ENCODE measurements at places on chromosomes 4 and X.
A peak's percentile ranks its signal among the peaks of the same experiment; 100 is the strongest.

GRCh38 chrX:112645774-112646173, 34.0 kb downstream of the LHFPL1 start:
- no peak for DNase-seq

DNA sequence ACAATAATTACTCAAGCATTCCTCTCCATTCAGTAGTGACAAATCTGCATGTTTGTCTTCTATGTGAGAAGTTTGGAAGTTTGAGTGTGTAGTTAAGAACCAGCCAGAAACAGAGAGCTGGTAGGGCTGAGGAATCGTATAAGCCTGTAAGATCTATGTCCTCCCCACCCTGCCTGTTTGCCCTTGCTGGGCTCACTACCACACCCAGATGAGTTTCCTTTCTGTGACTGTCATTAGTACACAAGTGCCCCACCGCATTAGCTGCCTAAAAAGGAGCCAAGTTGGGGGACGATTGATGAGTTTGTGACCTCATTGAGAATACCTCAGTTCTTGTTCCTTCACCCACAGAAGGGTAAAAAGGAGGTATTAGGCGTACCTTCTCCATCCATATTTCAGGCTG, 28.3 kb downstream of the DOCK11 start:
- no peak for DNase-seq

DNA sequence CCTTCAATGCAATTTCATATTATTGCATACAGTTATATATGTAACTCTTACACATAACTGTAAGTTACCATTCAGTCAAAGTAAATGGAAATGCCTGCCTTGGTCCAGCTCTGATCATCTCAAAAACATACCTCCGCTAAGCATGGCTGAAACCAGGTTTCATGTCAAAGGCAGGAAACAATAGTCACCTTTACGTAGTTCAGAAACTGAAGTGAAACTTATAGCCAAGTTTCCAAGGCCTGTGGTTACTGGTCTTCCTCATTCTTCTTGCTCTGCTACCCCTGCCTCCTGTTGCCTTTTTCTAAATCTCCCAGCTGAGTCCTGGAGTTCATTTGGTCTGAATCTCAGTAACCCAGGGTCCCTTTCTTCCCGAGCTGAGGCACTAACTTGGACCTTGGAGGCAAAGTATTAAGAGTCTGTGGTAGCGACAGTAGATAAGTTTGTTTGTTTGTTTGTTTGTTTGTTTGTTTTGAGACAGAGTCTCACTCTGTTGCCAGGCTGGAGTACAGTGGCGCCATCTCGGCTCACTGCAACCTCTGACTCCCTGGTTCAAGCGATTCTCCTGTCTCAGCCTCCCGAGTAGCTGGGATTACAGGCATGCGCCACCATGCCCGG, 30.8 kb downstream of the DAPP1 start:
- no peak for DNase-seq

DNA sequence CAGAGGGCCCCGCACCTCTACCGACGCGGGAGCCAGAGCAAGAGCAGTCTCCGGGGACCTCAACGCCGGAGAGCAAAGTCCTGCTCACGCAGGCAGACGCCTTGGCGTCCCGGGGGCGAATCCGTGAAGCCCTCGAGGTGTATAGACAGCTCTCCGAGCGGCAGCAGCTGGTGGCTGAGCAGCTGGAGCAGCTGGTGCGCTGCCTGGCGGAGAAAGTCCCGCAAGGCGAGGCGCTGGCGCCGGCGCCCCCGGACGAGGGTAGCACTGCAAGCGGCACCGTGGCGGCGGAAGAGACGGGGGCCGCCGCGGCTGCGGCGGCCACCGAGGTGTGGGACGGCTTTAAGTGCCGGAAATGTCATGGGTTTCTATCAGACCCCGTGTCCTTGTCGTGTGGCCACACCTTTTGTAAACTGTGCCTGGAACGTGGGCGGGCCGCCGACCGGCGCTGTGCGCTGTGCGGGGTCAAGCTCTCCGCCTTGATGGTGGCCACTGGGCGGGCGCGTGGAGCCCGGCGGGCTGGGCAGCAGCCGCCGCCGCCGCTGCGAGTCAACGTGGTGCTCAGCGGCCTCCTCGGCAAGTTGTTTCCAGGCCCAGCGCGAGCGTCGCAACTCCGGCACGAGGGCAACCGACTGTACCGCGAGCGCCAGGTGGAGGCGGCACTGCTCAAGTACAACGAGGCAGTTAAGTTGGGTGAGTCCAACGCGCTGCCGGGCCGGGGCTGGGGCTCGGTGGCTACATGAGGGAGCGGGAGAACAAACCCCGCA, 672 bp downstream of the LONRF3 start:
- peak; percentile 10 for DNase-seq

DNA sequence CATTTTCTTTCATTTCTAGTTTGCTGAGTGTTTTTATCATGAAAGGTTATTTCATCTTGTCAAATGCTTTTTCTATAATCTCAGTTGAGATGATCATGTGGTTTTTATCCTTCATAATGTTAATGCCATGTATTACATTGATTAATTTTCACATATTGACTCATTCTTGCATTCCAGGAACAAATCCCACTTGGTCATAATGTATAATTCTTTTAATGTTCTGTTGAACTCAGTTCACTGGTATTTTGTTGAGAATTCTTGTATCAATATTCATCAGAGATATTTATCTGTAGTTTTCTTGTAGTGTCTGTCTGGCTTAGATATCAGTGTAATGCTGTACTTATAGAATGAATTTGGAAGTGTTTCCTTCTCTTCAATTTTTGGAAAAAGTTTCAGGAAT, 16.7 kb upstream of the LHFPL1 start:
- no peak for DNase-seq

DNA sequence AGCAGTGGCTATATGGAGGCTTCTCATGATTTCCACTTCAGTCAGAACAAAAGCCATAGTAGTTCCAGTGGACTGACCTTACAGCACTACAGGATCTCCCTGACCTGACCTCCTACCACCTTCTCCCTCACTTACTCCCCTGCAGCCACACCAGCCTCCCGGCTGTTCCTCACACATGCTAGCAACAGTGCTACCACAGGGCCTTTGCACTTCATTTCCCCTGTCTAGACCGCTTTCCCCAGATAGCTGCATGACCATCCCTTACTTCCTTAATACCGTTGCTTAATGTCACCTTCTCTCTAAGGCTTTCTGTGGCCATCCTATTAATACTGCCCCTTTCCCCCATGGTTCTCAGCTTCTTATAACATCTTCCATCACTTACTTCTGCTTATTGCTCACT, 13.1 kb downstream of the GPKOW start:
- no peak for DNase-seq

DNA sequence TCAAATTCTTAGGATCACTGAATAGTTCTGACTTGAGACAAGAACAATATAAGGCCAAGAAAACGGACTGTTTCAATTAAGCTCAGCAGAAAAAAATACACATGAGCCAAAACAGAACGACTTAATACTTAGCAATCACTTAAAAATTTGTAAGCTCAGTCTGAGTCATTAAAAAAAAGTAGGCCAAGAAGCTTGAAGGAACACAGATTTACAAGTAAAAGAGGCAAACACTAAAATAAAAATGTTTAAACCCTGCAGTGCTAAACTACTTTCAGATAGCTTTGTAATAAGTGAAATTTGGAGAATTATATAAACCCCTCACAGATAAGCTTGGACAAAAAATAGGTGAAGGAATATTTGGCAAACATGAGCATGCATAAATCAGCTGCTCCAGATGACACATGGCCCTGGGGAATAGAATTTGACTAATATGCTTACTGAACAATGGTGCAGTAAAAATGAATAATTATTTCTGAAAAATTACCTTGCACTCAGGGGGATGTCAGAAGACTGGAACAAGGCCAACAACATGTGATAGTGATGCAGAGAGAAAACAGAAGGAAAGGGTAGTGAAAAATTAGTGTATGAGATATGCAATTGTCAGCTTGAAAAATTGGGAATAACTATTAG, 49.6 kb downstream of the LNX1 start:
- DNase-seq, result no peak

GRCh38 chr4:79205121-79205520, 120.7 kb downstream of the NAA11 start:
- DNase-seq, result no peak

DNA sequence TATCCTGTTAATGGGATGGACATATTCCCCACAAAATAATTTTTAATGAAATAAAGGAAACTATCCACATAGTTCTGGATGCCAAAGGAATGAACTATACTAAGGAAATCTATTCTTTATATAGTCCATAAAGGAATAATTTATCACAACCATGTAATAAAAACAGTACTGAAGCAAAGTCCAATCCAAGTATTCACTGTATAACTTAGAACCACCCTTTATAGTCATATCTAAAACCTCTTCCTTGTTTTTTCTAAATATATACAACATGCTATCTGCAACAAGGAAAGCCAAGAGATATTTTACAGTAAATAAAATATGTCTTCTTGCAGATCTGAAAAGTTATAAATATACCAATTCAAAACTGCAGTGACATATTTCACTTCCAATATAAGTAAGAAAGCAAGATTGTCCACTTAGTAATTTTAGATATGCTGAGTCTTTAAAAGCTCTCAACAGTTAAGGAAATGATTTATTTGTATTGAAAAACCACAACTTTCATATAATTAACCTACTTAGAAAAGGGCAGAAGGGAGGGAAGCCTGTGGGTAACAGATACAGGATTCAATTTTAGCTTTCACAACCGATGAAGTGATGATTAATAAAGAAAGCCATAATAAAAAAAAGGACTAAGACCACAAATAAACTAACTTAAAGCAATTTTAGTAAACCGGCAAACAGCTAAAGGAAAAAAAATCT, 8.0 kb downstream of the NR3C2 start:
- no peak for DNase-seq

GRCh38 chr4:91212211-91212610, 1085.0 kb downstream of the CCSER1 start:
- no peak for DNase-seq

GRCh38 chrX:134738986-134739740, 80.9 kb upstream of the PLAC1 start:
- no peak for DNase-seq

DNA sequence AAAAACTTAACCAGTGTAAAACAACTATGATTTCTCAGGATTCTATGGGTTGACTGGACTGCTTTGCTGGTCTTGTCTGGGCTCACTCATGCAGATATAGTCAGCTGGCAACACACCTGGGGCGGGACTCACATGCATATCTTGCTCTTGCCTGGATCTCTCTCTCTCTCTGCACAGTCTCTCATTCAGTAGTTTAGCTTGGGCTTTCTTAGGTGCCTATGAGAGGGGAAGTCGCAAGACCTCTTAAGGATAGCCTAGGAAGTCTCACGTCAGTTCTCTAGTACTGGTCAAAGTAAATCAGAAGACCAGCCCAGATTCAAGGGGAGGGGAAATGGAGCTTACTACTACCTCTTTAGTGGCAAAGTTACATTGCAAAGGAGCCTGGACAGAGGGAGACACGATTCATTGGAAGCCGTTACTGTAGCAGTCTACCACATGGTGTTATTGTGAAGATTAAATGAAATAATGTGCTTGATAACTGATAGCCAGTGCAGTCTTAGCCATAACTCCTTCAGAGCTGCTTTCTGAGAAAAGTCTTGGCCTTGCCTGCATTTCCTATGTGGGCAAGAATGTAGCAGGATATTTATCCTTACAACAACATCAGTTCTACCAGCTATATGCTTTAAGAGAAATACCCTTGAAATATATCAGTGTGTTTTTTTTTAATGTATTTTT, 2.1 kb downstream of the COPS4 start:
- DNase-seq, result no peak

GRCh38 chr4:140163029-140163810, 9.2 kb upstream of the MAML3 start:
- DNase-seq, result no peak

GRCh38 chr4:70437197-70437596, 34.8 kb upstream of the MUC7 start:
- DNase-seq, result no peak
